ENCODE measurements at places on chromosomes 16 and 17.

DNA sequence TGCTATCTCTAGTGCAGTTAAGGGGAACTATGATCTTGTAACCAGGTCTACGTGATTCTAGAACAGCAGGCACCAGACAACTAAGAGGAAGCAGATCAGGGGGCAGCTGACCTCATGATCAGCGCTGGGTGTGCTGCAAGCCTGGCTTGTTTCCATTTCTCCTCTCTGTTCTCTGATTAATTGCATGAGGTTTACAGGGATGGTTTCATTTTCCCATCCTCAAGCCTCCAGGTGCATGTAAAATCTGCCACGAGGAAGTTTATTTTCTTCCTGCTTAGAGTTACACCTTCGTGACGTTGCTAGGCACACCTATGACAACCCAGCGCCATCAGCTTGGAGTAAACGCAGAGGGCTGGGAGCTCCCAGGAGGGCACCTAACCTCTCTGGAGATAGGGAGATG lies 4.3 kb upstream of the NUPR1 start:
- no peak for DNase-seq

DNA sequence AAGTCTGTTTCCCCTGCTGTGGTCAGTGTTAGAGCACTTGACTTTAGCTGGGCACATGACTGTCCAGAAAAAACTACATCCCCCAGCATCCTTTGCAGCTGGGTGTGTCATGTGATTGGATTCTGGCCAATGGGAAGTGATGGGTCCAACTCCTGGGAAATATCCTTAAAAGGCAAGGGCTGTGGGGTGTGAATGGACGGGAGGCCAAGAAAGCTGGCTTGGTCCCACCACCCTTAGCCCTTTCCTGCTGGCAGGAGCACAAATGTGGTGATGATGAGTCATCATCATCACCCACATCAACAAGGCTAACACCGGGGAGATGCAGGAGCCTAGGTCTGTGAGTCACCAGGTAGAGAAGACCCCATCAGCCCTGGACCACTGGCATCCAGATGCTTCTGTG lies 341.7 kb downstream of the C16orf95 start:
- no peak for DNase-seq

DNA sequence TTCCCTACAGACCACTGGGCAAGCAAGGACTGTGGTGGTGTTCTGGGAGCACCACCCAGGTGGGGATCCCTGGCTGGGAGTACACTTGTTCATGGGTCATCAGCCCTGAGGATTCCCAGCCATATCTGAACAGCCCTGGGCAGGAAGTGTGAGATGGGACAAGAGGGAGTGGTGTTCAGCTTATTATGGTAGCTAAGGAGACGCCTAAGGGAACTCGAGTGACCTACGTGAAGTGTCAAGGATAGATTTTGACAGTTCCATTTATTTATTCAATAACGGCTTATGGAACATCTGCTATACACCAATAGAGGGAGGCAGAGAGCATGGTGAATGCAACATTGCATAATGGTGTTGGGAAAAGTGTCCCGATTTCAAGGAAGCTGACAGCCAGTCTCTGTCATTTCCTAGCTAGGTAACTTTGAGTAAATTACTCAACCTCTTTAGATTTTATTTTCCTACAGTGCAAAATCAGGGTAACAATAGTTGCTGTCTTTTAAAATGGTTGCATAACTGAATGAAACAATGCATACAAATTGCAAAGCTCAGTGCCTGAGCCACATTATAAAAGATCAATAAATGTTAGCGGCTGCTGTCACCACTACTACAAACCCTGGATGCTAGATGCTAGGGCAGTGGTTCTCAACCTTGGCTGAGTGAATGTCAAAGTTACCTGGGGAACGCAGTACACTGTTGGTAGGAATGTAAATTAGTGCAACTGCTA lies 534.1 kb downstream of the GRIN2A start:
- no peak for DNase-seq

- no peak for DNase-seq
These were observed 5.7 kb upstream of the ATXN1L start for GRCh38 chr16:71840052-71840451.

GRCh38 chr16:27561216-27561615 lies 11.3 kb downstream of the KATNIP start:
- no peak for DNase-seq

DNA sequence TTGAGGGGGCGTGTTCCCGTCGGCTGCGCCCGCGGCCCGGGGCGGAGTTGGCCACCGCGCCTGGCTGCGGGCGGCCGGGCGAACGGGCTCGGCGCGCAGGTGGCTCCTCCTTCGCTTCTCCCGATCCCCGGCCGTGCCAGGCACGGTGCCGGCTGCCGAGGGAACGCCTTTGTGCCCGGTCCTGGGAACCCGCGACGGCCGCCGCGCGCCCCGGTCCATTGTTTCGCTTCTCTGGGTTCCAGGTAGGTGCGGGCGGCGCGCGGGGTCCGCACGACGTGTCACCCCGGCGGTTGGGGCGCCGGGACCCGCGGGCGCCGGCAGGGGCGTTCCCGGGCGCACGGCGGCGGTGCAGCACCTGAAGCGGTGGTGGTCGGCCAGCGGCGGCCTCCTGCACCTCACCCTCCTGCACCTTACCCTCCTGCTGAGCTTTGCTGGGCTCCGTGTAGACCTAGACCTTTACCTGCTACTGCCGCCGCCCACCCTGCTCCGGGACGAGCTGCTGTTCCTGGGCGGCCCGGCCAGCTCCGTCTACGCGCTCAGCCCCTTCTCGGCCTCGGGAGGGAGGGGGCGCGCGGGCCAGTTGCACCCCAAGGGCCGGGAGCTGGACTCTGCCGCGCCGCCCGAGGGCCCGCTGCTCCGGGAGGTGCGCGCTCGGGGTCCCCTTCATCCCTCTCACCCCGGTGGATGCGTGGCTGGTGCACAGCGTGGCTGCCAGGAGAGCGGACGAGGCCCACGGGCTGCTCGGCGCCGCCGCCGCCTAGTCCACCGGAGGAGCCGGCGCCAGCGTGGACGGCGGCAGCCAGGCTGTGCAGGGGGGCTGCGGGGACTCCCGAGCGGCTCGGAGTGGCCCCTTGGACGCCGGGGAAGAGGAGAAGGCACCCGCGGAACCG lies 99.9 kb downstream of the EFCAB13 start:
- peak; percentile 10 for DNase-seq

GRCh38 chr17:17096438-17097178 lies 54.4 kb downstream of the MPRIP start:
- no peak for DNase-seq

DNA sequence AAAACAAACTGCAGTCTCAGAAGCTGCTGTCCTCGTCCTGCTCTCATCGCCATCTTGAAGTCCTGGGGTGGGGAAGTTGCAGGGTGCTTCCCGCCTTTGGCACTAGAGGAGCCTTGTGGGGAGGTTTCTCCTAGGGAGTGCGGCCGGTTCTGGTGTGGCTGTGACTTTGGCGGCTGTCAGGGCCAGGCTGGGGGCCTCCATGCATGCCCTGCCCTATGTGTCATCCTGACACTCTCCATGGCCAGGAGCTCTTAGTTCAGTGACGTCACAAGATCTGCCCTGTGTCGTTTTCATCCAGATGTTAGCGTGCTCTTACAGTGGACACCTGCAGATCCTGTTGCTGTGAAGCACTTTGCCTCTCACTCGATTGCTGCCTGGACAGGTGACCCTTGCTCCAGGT lies 49.6 kb downstream of the PLD6 start:
- no peak for DNase-seq

DNA sequence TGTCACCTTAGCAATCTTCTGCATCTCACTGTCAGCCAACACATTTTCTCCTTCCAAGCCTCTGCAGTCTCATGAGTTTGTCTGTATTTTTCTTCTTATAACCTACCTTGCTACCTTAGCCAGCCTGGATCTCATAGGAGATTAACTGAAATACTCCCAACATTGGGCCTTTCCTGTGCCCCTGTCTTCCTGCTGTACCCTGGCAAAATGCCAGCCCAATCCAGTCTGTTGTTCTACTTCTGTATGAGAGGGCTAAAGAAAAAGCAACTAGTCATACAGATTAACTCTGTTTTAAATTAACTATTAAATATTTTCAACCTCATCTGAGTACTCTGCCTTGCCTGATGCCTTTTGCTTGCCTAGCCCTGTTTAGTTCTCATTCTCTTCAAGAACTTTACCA lies 18.4 kb downstream of the GOSR1 start:
- DNase-seq: no peak

DNA sequence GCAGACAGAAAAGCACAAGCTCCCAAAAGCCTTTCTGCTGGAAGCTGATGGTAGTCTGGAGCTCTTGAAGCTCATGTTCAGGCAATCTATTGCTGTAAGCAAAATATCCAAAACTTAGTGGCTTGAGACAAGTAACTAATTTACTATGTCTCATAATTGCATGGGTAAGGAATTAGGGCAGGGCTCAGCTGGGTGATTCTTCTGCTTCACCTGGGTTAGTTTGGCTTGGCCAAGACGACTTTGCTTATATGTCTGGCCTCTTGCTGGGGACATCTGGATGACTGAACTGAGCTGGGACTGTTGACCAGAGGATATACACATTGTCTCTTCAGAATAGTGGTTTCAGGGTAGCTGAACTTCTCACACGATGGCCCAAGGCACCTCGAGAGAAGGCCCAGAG lies 96.8 kb upstream of the WSCD1 start:
- no peak for DNase-seq

DNA sequence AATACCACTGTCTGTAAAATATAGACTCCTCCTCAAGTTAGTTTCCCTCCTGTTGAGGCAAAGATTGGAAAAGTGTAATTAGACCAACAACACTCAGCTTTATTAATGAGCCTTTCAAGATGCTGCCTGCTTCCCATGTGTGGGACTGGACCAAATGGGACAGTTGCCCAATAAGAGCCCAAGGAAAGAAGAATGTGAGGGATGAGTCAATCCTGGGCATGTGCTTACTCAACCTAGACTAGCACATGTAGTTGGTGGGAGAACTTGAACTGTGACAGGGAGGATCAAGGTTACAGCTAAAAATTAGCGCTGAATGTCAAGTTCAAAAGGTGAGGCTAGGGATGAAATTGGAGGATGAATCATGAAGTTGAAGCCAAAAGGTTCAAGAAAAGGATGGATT lies 435.5 kb downstream of the CA10 start:
- no peak for DNase-seq

- no peak for DNase-seq
These were observed 39.3 kb downstream of the PIMREG start for GRCh38 chr17:6483507-6483906.
